ENCODE measurements at places on chromosomes 1 and 21.

GRCh38 chr1:46506470-46507219, 17.0 kb downstream of the DMBX1 start:
- no peak for DNase-seq

DNA sequence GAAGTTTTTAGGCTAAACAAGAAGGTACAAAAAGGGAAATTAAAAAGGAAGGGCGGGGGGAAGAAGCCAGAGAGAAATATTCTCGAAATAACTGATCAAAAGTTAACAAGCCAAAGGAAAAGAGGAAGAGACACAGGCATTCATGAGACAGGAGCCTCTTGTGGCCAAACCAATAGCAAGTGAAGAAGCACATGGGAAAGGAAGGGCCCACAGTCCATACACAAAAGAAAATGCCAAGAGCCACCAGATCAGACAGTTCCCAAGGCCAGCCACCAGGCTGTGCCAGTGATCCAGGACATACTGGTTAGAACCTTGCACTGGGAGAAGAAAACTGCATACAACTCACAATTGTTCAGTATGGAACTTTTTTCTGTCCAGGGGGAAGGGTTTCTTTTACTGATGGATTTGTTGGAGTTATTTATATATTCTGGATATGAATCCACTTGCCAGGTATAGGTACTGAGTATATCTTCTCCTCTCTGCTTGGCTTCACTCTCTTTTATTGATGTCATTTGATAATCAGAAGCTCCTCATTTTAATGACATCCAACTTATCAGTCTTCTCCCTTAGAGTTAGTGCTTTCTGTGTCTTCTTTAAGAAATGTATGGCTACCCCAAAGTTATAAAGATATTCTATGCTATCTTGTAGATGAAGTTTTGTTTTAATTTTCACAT, 76.8 kb downstream of the CD46 start:
- DNase-seq, result peak; percentile 95

- peak; percentile 23 for DNase-seq
These were observed 224.7 kb upstream of the GJB5 start for GRCh38 chr1:34529935-34530859.

- DNase-seq, result no peak
These were observed 21.1 kb downstream of the TTC13 start for GRCh38 chr1:230957580-230957989.

DNA sequence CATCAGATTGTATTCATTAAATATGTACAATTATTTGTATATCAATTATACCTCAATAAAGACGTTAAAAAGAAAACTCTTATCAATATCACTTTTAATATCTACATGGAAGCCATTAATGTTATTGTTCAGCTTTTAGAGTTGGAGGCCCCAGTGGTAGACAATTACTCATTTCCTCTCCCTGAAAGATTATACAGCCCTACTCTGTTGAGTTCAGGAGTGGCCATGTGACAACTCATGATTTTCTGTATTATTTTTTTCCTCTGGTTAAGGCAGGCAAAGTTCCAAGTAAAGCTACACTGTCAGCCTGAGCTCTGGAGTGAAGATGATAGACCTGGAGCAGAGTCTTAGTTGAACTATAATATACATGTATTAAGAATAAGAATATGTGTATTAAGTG, 247.9 kb upstream of the B3GALT2 start:
- DNase-seq, result no peak

DNA sequence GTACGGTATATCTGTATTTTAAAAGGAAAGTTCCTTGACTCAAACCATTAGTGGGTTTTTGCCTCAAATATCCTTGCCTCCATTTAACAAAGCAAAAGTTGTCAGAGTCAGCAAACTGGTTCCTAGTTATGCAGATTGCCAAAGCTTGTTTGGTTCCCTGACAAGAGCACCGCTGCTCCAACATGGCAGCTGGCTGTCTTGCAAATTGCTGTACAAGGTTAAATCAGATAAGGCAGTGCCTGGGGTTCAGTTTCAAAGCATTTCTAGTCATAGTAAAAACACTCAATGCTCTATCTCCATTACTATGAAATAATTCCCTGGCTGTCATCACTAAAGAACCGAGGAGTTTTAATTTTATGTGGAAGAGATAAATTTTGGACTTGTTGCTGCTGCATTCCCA, 11.3 kb upstream of the CFAP107 start:
- no peak for DNase-seq

DNA sequence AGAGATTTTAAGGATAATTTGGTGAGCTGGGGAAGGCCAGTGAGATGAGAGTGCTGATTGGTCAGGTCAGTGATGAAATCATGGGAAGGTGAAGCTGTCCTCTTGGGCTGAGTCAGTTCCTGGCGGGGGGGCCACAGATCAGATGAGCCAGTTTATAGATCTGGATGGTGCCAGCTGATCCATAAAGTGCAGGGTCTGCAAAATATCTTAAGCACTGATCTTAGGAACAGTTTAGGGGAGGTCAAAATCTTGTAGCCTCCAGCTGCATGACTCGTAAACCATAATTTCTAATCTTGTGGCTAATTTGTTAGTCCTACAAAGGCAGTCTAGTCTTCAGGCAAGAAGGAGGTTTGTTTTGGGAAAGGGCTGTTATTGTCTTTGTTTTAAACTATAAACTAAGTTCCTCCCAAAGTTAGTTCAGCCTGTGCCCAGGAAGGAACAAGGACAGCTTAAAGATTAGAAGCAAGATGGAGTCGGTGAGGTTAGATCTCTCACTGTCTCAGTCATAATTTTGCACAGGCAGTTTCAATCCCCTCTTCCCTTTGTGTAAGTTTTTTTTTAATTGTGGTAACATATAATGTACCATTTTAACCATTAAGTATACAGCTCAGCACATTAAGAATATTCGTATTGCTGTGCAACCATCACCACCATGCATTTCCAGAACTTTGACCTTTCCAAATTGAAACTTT, 39.4 kb downstream of the PTAFR start:
- peak; percentile 37 for DNase-seq

DNA sequence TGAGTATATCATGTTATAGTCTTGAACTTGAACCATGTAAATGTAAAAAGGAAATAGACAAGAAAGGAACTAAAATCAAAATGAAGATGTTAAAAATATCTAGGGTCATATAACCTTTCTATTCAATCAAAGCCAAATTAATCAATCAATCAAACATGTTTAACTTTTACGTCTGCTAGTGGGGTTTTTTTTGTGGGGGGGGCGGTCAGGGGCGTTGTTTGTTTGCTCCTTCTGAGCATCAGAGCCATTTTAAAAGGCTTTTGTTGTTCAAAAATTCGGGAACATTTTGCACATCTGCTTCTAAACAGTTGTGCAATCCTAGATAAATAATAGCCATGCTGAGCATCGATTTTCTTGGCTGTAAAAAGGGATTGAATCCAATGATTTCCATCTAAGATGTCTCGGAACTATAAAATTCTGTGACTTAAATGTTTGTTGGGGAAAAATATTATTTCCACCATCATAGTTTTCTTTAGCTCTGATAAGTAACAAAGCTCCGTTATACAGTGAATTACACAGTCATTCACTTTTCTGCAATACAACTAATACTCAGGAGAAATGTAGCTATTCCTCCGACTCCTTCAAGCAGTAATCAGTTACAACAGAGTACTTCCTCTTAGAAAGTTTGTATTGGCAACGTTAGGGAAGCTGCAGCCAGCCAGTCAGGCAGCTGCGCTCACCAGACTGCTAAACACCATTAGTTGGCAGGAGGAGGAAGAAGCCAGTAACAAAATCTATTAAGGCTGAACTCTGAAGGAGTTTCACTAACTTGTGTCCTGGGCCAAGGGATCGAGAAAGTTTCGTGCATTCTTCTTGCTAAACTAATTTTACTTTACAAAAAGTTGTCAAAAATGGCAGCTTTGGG, 2.2 kb downstream of the SPATA6 start:
- DNase-seq, result peak; percentile 82

- no peak for DNase-seq
These were observed 8.1 kb upstream of the ETV3L start for GRCh38 chr1:157107702-157108101.

DNA sequence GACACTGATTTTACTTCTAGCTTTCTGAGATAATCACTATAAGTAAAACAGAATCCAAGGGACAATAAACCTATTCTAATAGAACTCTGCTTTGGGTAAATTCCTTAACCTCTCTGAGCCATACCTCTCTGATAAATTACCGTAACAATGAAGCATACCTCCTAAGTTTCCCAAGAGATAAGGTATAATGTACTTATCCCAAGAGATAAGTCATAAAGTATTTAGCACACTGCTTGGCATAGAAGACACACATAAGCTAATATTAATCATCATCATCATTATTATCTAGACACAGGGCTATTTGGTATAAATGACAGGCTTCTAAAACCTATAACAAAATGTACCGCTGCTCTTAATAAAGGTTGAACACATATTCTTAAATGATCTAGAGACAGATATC, 16.2 kb downstream of the SSX2IP start:
- no peak for DNase-seq

GRCh38 chr1:89114662-89115061, 11.3 kb downstream of the GBP2 start:
- DNase-seq, result peak; percentile 18

DNA sequence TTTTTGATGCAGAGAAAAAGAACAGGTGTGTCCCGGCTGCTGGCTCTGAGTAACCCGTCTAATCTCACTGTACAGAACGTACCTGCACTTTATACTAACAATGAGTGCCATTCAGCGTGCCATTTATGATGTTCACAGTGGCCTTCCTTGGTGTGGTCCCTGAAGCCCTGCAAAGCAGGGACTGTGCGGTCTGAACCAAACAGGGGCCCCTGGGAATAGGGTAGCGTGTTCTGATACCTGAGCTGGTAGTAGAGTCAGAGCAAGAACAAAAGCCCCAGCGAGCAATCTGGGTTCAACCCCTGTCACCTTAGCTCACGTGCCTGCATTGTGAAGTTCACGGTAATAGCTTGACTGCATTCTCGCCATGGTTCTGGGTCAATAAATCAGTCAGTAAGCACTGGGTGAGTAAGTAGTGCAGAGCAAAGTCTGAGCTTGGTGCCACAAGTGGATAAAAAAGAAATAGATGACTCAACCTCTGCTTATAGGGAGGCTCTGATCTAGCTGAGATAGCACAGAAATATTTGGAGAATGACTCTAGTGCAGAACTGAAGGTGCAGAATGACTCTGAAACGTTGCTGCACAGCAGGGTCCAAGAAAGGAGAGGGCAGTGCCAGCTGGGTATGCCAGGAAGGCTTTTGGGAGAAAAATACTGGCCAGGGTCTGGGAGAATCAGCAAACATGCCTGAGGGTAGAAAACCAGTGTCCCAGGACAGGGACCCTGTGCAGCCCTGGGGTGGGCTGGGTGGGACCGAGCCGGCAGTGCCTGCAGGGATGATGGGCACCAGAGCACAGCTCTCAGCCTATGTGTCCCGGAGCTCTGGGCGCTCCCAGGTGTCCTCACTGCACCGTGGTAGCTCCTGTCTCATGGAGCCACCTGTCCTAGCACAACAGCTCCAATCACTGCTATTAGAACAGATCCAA, 125.9 kb downstream of the RHOU start:
- DNase-seq, result no peak

DNA sequence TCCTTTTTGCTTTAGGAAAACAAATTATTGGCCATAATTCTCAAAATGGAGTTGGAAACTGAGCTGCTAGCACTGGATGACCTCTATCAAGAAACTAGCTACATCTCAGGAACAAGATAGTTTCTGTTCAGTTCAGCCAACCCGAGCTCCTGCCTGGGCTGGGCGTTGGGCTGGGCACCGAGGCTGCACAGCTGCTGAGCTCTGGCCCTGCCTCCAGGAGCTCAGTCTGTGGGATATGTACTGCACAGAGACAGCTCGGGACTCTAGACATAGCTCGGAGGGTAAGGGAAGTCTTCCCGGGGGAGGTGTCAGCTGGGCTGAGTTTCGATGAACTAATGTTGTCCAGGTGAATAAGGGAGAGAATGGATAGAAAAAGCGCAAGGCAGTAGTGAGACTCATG, 24.5 kb upstream of the SLC1A7 start:
- DNase-seq, result no peak

- no peak for DNase-seq
These were observed 43.3 kb upstream of the LRP8 start for GRCh38 chr1:53371121-53371666.

- DNase-seq, result no peak
These were observed 1419.4 kb downstream of the KCNT2 start for GRCh38 chr1:195188821-195189220.

GRCh38 chr1:245332513-245332912, 177.7 kb downstream of the KIF26B start:
- peak; percentile 15 for DNase-seq

- no peak for DNase-seq
These were observed 267.8 kb upstream of the SNX7 start for GRCh38 chr1:98393719-98394118.

DNA sequence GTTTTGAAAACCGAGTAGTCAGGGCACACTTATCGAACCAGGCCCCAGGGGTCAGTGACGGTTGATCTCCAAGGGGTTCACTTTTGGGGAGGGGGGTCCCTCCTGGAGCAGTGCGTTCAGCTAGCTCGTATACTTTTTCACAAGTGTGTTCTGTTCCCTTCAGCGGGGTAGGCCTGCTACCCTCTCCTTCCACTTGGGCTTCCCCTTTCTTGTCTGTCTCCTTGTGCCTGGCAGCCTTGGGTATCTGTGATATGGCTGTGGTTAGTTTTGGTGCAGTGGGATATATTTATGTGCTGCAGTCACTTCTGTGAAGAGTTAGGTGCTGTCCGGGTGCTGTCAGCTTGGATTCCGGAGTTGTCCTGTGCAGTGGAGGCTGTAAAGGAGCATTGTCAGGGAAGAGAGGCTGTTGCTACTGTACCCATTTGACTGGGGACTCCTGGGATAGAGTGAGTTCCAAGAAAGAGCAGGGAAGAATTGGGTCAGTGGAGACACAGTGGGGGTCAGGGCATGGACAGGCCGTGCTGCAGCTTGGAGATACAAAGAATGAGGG, 29.7 kb downstream of the ADARB1 start:
- peak; percentile 46 for DNase-seq

DNA sequence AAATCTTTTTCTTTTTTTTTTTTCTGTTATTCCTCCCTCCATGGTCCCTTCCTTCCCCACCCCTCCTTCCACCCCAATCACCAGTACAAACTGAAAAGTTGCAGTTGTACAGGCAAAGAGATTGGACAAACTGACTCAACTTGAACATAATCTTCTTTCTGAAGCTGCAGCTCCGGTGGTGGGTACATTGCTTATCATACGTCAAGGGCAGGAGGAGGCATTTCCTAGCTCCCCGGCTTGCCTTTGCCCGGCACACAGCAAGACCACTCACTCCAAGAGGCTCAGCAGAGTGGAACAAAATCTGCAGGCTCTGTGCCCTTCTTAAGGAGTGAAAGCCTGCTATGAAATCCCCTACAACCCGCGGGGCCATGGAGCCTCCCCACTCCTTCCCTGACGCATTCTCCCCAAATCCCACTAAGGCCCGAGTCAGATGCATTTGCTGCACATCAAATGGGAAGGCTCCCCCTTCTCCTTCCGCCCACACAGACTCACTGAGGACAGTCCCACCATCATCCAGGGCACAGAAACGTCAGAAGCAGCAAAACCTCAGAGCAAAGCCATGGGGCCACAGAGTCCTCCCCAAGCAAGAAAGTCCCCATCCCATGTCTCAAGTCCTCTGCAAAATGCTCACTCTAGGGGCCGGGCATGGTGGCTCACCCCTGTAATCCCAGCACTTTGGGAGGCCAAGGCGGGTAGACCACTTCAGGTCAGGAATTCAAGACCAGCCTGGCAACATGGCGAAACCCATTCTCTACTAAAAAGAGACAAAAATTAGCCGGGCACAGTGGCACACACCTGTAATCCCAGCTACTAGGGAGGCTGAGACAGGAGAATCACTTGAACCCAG, 45.9 kb downstream of the SYF2 start:
- no peak for DNase-seq

Data from suppressor macrophage treated with lipopolysaccharide for 1 hour (primary cell).